ENCODE measurements at places on chromosomes 11 and 22.

GRCh38 chr11:1192741-1193325, 30.0 kb upstream of the MUC5B start:
- peak; percentile 12 for DNase-seq

- no peak for DNase-seq
Observed at GRCh38 chr22:23457380-23457985, 122.6 kb downstream of the IGLL1 start.

- no peak for DNase-seq
Observed at GRCh38 chr11:77276271-77276670, 25.2 kb downstream of the GDPD4 start.

DNA sequence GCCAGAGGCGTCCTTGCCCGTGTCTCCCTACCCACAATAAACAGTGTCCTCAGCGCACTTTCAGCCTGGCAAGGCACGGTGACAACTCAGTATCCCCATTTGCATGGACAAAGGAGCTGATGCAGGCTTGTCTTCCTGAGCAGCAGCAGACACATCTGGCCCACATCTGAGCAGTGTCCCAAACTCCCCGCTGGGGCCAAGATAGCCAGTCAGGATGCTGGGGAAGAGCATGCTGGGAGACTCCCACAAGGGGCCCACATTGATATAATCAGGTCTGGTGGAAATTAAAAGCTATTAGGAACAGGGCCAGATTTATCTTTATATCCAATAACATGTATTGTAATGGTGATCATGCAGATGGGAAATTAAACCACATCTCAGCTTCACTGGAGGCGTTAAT, 24.7 kb downstream of the DSCAML1 start:
- DNase-seq, result no peak

GRCh38 chr11:112613051-112613972, 347.9 kb upstream of the NCAM1 start:
- no peak for DNase-seq

DNA sequence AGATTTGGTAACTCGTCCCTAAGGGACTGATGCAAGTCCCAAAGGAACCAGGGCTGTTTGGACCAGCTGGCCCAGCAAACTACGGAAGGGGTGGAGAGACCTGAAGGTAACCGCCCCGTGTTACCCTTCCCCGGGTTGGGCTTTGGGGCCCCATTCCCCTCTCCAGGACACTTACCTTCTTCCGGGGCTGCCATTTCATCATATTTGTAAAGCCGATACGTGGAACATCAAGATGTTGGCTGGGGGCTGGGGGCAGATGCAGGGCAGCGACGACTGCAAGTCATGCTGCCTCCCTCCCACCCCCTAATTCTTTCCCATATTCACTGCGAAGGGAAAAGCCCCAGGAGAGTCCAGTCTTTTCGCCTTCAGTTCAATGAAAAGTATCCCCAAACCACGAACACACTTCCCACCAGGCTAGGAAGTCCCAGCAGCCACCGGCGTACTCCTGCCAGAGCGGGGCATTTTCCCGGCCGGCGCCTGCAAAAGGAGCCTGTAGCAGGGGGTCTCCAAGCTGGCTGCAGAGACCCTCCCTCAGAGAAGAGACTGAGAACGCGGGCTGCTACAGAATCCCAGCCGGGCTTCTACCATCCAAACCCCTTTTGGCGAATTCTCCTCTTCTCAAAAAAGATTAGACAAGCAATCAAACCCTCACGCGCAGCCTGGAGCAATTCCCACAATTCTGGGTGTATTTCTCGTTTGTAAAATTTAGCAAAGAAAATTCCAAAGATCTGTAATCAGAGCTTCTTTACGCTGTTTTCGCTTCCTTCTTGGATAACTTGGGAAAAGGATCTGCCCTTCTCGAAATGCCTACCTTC, 236.7 kb downstream of the TTC28 start:
- DNase-seq, result peak; percentile 26

GRCh38 chr11:66727282-66728037, 1.6 kb downstream of the SPTBN2 start:
- peak; percentile 58 for DNase-seq

DNA sequence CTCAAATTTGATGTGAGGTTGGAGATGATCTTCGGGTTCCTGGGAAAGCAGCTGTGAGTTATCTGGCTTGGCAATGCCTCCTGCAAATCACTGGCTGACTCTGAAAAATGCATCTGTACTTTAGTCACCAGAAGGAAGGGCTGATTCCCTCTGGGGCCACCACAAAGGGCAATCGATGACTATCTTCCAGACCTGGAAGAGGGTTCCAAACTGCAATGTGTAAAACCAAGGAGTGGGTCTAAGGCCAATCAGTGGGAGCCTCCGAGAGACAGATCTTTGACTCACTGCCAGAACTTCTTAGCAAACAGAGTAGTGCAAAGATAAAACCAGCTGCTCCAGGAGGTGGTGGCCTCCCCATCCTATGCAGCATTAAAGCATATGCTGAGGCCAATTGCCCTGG, 29.1 kb upstream of the PAK1 start:
- no peak for DNase-seq

GRCh38 chr22:37819105-37819433, 4.1 kb upstream of the GALR3 start:
- DNase-seq, result no peak

DNA sequence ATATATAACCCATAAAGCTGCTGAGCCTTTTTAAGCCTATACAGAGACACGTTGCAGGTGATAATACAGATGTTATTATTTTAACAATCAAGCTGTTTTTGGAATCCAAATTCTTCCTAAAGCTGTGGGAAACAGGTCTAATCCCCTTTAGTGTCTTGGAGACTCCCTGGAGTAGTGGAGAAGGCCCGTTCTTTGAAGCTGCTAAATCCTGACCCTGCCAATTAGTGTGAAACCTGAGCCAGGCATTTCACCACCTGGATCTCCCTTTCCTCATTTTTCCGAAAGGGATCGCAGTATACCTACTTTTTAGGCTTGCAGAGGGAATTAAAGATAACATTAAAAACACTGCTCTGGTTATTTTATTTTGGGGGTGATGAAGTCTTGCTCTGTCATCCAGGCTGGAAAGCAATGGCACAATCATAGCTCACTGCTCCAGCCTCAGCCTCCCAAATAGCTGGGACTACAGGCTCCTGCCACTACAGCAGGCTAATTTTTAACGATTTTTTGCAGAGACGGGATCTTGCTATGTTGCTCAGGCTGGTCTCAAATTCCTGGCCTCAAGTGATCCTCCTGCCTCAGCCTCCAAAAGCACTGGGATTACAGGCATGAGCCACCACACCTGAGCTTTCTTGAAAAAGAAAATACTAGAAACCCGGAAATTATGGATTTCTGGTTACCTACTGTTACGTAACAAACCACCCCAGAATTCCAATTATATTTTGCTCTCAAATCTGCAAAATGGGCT, 1.7 kb upstream of the EIF4ENIF1 start:
- DNase-seq, result no peak

DNA sequence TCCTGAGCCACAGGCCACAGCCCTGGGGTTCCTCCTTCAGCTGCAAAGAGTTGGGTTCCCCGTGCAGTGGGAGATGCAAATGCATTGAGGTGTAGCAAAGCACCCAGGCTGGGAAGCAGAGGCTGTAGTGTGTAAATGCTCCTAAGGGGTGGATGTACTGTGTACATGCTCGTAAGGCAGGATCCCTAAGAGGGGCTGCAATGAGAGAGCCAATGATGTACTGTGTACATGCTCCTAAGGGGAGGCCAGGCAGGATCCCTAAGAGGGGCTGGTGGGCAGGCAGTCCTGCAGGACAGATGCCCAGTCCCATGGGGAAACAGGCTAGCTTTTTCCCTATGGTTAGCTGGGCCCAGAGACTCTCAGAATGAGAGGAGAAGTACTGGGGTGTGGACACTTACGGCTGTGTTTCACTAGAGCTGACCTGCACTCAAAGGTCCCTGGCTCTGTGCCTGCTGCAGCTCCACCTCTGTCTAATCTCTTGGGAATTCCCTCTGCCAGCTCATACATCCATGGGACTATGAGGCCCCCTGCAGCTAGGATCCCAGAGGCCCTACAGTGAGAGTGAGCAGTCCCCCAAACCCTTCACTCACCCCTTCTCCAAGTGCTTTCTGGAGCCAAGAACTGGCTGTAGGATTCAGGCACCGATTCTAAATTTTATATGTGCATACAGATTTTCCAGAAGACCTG, 261.9 kb upstream of the LUZP2 start:
- DNase-seq, result no peak

- no peak for DNase-seq
Observed at GRCh38 chr22:50446708-50447575, 27.9 kb downstream of the SBF1 start.

DNA sequence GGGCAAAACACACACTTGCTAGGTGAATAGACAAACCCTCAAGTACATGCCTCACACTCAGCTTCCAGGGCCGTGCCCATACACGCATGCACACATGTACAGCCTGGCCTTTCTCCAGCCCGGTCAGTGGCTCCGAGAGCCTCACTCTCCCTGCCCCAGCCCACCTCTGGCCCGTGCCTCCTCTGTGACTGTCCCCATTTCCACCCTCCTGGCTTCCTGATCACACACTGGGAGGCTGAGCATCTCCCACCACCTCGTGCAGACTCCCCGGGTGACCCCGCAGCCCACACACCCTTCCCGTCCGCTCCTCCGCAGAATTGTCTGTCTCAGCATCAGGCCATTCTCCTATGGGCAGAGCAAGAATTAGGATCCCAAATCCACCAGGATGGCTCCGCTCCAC, 634.1 kb downstream of the TBC1D22A start:
- no peak for DNase-seq

GRCh38 chr22:20904008-20904979, 12.9 kb upstream of the CRKL start:
- DNase-seq, result no peak

Measured in activated naive CD8-positive, alpha-beta T cell treated with anti-CD3 and anti-CD28 coated beads, Interleukin-2, amount 10 ng/mL, durations not matched to agents 7 days and 5 days (primary cell).